Activated naive CD8-positive, alpha-beta T cell treated with anti-CD3 and anti-CD28 coated beads, Interleukin-2, amount 10 ng/mL, durations not matched to agents 7 days and 5 days (primary cell): ENCODE measurements at places on chromosomes 7 and 10. TPM values are rescaled to one million over a fixed set of nuclear protein-coding genes. Genes with fewer than 3 reads are reported as not detected.
A peak's percentile ranks its signal among the peaks of the same experiment; 100 is the strongest.

PNLIPRP2 gene
- not detected for total RNA-seq

DNA sequence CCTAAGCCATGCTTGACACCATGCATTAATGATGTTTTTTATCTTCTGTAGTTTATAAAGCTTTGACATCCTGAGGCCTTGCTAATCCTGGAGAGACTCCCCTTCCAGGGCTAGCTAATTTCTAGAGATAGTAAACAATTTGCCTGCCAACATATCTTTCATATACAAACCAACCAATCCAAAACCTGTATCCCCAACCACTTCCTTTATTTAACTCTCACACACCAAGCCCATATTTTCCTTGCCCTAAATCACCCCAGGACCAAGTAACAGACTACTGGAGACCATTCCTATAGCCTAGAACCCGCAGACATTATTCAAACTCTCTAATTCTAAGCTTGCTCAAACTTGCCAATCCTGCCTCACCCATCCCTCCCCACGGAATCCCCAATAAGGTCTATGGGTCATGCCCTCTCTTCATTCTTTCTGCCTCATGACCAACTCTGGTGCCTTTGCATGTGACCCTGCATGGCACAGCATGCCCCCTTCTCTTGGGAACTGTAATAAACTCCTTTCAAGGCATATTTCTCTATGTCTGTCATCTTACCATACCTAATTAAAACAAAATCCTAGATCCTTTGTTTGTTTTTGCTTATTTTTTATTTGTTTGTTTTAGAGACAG lies 116.6 kb upstream of the CACUL1 start:
- no peak overlapping the region for H3K4me3 ChIP-seq
- peaks cover 13% of the 10 kb centered on the region for H3K27me3 ChIP-seq
- DNase-seq: no peak
- H3K27ac ChIP-seq: no peak overlapping the region

GRCh38 chr7:111014079-111014478 lies 76.8 kb upstream of the LRRN3 start:
- no peaks in the 10 kb centered on the region for H3K27me3 ChIP-seq
- DNase-seq: peak; percentile 41
- peaks cover 72% of the 10 kb centered on the region for H3K4me1 ChIP-seq
- H3K27ac ChIP-seq: peak overlapping the region; percentile 91
- peaks cover 1% of the 10 kb centered on the region for H3K36me3 ChIP-seq
- H3K4me3 ChIP-seq: peak overlapping the region; percentile 68

DNA sequence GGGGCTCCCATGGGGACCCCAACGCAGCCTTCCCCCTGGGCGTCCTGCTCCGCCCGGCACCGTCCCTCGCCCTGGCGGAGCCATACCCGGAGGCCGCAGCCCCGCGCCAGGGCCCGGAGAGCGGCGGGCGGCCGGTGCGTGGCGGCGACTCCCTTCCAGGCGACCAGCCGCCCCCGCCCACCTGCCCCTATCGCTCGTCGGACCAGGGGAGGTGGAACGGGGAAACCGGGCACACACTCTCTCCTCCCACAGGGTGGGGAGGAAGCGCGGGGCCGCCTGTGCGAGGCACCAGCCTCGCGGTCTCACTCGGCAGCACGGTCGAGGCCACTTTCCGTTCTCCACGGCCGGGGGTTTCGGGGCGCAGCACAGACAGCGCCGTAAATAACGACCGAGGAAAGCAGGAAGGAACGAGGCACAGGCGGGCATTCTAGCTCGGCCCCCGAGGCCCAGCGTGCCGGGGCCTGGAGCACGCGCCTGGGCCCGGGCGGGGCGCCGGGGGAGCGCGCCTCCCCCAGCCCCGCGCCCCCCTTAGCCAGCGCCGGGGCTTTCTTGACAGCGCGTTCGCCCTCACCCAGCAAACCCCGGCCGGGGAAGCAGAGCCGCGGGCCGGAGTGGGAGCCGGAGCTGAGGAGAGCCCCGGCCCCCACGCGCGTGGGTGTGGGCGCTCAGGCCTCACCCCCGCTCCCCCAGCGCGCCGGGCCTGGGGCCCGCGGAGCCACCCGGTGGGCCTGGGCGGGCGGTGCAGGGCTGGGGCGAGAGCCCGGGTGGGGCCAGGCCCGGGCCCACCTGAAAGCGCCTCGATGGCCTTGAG lies 936 bp downstream of the IGF2BP3 start:
- peak overlapping the region; percentile 88 for H3K4me3 ChIP-seq
- peak; percentile 57 for DNase-seq
- peaks cover 32% of the 10 kb centered on the region for H3K4me1 ChIP-seq
- H3K27me3 ChIP-seq: peaks cover 78% of the 10 kb centered on the region

- H3K36me3 ChIP-seq: no peaks in the 10 kb centered on the region
- no peak overlapping the region for H3K27ac ChIP-seq
- DNase-seq: no peak
- H3K4me1 ChIP-seq: no peaks in the 10 kb centered on the region
- no peak overlapping the region for H3K4me3 ChIP-seq
Measured at GRCh38 chr10:108167766-108168165, 1003.3 kb upstream of the SORCS1 start.

GRCh38 chr7:104650991-104651640 lies 322.7 kb downstream of the LHFPL3 start:
- H3K4me3 ChIP-seq: no peak overlapping the region
- H3K36me3 ChIP-seq: no peaks in the 10 kb centered on the region
- no peaks in the 10 kb centered on the region for H3K4me1 ChIP-seq
- H3K27ac ChIP-seq: no peak overlapping the region

DNA sequence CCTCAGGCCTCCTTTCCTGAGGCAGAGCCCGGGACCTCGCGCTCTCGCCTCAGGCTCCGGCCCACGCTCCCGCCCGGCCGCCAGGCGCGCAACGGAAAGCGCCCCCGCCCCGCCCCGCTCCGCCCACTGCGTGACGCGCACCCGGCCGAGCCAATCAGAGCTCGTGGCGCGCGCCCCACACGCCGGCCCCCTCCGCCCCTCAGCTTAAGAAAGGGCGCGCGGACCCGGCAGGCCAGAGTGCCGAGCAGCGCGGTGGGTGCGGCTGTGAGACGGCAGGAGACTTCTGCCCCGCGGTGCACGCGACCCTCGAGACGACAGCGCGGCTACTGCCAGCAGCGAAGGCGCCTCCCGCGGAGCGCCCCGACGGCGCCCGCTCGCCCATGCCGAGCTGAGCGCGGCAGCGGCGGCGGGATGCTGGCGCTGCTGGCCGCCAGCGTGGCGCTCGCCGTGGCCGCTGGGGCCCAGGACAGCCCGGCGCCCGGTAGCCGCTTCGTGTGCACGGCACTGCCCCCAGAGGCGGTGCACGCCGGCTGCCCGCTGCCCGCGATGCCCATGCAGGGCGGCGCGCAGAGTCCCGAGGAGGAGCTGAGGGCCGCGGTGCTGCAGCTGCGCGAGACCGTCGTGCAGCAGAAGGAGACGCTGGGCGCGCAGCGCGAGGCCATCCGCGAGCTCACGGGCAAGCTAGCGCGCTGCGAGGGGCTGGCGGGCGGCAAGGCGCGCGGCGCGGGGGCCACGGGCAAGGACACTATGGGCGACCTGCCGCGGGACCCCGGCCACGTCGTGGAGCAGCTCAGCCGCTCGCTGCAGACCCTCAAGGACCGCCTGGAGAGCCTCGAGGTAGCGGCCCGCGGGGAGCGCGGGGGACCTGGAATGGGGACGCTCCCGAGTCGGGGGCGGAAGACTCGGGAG lies at the start of gene NPTX2:
NPTX2 (plus strand) TSS at position 235 of the 909 bp plus-strand sequence; CDS start at position 412, 177 bp downstream.
- no peak within 1 kb of the TSS for H3K4me3 ChIP-seq
- H3K27ac ChIP-seq: no peak within 1 kb of the TSS
- H3K27me3 ChIP-seq: peaks cover 46% of the 10 kb centered on the region
- DNase-seq: peak; percentile 32
- no peaks in the 10 kb centered on the region for H3K4me1 ChIP-seq
- no peaks in the 10 kb centered on the region for H3K36me3 ChIP-seq
